ENCODE measurements at places on chromosomes 5 and 9. TPM values are rescaled to one million over a fixed set of nuclear protein-coding genes. Genes with fewer than 3 reads are reported as not detected.

ADAMTS2 gene
- 1.3 TPM for total RNA-seq

NTRK2 gene
- total RNA-seq: 3.3 TPM

POU5F2 gene
- total RNA-seq: 3.8 TPM

DMRT3 gene
- not detected for total RNA-seq

JADE2 gene
- total RNA-seq: 9.1 TPM

DNA sequence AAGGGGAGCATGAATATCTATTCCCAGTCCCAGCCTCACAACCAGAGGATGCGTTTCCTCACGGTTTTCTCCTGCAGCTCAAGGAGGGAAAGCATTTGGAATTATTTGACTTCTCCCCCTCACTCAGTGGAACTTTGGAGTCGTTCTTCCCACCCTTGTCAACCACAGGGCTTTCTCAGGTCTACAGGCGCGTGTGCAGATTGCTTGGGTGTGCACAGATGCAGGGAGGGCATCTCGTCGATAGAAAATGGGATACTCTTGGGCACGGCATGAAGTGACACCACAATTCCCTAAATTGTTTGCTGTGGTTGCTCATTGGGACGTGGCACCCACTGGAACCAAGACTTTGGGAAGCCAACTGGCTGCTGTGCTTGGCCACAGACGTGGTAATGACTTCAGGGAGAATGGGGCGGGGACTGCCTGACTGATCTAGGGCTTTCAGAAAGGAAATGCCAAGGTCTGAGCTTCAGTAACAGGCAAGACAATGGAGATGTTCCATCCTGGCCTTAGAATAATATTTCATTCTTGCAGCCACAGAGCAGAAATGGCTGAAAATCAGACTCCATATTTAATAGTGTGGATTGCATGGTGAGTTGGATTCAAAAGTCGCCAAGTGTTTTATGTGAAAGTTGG lies 12.2 kb upstream of the OBP2B start:
- no peak for DNase-seq

- DNase-seq: no peak
Measured at GRCh38 chr9:135968601-135969000, 7.4 kb upstream of the UBAC1 start.

- no peak for DNase-seq
Measured at GRCh38 chr5:151697452-151697851, 10.7 kb upstream of the SPARC start.

GRCh38 chr5:4758996-4759395 lies 381.1 kb upstream of the ADAMTS16 start:
- DNase-seq: no peak

- DNase-seq: no peak
Measured at GRCh38 chr9:70683841-70684240, 269.4 kb upstream of the KLF9 start.

DNA sequence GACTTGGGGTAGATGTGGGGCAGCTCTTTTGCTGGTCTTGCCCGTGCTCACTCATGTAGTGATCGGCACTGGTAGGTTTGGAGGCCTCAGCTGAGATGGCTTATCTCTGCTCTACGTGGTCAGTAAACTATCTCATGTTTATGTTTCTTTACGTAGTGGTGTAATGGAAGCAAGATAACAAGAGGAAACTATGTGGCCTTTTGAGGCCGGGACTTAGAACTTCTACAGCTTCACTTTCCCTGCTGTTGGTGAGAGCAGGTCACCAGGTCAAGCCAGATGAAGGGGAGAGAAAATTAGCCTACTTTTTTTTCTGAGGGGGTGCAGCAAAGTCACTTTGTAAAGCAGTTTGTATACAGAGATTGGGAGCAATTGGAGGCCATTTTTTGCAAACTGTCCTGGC lies 8.5 kb downstream of the FOCAD start:
- no peak for DNase-seq

GRCh38 chr9:96482476-96482875 lies 32.5 kb downstream of the HABP4 start:
- no peak for DNase-seq

GRCh38 chr5:16446993-16447392 lies 18.6 kb downstream of the ZNF622 start:
- DNase-seq: no peak

DNA sequence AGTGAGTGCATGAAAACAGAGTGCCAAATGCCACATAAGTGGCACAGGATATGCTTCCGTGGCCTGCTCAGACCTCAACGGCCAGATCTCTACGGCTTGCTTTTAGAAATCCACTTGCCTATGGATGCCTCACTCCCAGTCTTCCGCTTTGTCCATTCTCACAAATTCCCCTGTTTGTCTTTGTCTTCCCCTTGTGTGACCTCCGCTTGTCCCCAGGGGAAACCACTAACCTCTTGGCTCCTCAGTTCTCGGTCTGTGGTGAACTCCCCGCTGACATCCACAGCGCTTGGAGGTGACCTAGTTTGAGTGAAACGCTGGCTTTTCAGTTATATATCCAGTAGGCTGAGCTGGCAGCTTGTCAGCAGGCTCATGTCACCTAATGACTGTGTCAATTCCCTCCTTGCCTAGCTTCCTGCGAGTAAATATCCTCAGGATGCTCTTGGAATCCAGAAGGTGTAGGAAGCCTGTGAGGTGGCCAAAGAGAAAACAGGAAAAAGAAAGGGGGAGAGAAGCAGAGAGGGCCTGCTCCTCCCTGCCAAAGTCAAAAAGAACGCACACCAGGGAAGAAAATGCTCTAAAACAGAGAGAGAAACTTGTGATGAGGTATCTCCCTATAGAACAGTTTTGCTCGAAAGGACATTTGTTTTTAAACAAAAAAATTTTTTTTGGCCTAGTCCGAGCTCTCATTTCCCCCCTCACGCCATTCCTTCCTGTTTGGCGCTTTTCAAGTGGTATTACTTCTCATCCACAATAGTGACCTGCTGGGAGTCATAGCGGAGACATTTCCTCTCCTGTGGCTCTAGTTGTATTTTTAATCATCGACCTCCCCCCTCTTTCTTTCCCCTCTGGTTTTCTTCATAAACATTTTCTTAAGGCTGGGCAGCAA lies 101.6 kb upstream of the SPRY4 start:
- DNase-seq: no peak

DNA sequence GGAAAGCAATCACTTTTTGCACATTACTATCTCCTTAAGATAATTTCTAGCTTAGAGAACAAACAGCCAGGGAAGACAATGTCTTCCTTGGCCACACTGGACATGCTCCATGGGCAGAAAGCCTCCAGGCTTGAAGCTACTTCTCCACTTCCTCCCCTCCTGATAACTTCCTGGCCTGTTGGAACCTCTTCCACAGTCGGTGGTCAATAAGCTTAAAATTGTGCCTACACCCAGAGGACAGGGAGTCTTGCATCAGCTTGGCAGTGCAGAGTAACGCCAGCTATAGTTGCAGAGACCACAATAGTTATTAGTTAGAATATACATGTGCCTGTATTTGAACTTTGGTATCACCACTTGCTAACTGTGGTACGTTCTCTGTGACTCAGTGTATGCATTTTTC lies 58.1 kb upstream of the ABCA1 start:
- no peak for DNase-seq

DNA sequence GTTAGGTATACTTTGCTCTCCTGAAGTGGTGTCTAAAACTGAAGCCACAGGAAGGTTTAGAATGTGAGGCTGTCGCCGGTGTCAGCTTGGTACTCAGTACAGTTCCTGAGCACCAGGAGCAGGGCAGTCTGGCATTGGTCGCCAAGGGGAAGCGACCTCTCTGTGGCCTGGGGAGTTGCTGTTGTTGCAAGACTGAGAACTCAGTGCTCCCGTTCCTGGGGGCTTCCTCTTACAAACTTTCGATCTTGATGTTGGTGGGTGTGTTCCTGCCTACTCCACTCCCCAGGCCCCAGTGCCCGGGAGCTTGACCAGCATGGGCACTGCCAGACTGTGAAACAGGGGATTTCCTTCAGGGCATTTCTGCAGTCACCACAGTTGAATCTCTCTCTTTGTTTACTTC lies 52.4 kb upstream of the PPARGC1B start:
- DNase-seq: no peak

GRCh38 chr5:5321137-5321536 lies 101.3 kb upstream of the ICE1 start:
- DNase-seq: no peak

Measured in esophagus squamous epithelium (tissue), 5 donors.